Activated T-helper 1 cell treated with anti-CD3 and anti-CD28 coated beads, Interleukin-12 subunit alpha, Interleukin-12 subunit beta, Interleukin-2, Interleukin-4 antibody, amounts not matched to agents 30 ng/mL and 10 ng/mL and 1 ng/mL, durations not matched to agents 14 hours and 24 hours and 36 hours (primary cell): ENCODE measurements at places on chromosomes 4 and X. TPM values are rescaled to one million over a fixed set of nuclear protein-coding genes. Genes with fewer than 3 reads are reported as not detected.

RPL34 gene
- 1,258 and 1,304 TPM in 2 replicates for total RNA-seq

- DNase-seq = no peak
These were observed 69.4 kb upstream of the SORBS2 start for GRCh38 chr4:185881430-185881829.

DNA sequence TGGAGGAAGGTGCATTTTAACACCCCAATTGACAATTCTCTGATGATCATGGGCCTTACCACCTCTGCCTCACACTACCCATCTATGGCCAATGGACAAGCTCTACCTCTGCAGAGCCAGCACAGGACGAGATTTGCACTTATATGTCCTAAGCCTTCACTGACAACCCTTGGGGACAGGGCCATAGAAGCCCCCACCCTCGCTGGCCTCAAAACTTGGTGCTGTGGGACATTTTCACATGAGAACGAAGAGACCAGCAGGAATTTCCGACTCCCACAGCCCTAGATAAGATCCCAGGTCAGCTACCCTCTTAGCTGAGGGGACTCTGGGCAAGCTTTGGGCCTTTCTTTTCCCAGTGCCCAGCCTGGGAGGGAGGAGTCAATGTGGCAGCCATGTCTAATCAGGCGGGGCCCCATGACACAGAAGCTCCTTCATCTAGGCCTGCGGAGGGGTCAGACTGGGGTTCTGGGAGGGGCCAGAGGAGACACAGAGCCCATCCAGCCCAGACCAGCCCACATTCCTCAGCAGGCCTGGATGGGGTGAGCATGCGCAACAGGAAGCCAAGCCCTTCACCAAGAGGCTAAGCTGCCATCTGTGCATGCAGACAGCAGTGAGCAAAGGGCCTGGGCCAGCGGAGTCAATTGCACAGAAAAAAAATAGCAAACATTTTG lies 12.1 kb downstream of the PJA1 start:
- no peak for DNase-seq

DNA sequence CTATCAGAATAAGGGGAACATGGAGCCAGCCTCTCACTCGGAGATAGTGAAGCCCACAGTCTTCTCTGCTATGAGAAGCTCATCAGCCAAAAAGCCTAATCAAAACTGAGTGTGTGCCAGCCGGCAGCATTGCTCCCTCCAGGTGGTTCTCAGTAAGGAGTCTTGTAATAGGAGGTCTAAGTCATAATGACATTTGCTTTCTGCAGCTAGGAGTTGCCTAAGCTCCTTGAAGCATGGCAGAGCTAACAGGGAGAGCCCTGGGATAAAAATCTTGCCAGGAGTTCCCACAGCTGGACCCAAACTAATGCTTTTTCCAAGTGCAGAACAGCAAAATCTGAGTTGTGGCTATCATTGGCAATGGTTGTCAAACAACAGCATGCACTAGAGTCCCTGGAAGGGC lies 245.2 kb downstream of the SPATA18 start:
- DNase-seq = no peak

GRCh38 chrX:68415316-68415715 lies 18.0 kb downstream of the OPHN1 start:
- no peak for DNase-seq

DNA sequence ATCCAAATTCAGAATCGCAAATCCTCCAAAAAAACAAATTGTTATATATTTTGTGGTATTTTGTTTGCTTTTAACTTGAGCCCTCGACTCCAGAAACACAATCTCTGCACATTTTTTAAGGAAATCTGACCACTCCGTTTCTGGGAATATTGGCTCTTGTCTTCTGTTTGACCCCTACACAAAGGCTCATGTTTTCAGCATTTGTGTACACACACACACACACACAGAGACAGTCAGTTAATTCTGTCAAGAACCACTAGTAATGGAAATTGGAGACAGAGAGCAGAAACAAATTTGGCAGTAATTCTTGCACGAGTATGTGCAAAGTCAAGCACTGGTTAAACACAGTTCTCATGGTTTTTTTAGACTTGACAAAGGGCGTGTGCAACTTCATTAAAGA lies 115.4 kb downstream of the AFAP1 start:
- DNase-seq = no peak

DNA sequence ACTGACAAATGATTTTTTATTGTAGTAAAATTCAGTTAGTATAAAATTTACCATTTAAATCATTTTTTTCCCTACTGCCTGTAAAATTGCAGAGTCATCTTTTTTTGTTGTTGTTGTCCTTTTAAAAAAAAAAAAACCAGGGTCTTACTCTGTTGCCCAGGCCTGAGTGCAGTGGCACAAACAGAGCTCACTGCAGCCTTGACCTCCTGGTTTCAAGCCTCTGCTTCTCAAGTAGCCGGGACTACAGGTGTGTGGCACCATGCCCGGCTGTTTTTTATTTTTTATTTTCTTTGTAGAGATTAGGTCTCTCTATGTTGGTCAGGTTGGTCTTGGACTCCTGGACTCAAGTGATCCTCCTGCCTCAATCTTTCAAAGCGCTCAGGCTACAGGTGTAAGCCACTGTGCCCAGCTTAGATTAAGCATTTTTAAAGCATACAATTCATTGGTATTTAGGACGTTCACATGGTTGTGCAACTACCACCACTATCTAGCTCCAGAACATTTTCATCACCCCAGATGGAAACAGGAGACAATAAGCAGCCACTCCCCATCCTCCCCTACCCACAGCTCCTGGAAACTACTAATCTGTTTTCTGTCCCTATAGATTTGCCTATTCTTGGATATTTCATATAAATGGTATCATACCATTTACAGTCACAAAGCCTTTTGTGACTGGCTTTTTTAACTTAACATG lies 59.7 kb upstream of the PGRMC2 start:
- DNase-seq = no peak
